Retina (tissue), 1 donor: ENCODE measurements at places on chromosomes 5 and 9.

GRCh38 chr9:89702401-89702800 lies 97.6 kb downstream of the GADD45G start:
- DNase-seq = no peak

DNA sequence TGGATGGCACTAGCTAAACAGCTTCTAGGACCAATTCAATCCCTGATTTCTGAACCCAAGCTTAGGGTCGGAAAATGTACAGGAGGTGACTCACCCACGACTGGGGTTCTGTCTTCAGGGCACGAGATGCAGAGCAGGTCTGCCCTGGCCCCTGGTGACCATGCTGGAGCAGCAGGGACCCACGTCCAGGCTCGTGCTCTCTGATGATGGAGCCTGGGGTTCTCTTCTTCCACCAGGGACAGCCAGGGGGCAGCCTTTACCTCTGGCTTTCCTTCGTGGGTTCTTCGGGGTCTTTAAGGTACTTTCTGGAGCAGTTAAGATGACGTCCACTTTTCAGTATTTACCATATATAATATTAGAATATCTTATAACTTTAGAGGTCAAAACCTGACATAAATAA lies 2.1 kb downstream of the CFAP77 start:
- DNase-seq = peak; percentile 73

- no peak for DNase-seq
Observed at GRCh38 chr5:129656952-129657351, 90.9 kb upstream of the MINAR2 start.

DNA sequence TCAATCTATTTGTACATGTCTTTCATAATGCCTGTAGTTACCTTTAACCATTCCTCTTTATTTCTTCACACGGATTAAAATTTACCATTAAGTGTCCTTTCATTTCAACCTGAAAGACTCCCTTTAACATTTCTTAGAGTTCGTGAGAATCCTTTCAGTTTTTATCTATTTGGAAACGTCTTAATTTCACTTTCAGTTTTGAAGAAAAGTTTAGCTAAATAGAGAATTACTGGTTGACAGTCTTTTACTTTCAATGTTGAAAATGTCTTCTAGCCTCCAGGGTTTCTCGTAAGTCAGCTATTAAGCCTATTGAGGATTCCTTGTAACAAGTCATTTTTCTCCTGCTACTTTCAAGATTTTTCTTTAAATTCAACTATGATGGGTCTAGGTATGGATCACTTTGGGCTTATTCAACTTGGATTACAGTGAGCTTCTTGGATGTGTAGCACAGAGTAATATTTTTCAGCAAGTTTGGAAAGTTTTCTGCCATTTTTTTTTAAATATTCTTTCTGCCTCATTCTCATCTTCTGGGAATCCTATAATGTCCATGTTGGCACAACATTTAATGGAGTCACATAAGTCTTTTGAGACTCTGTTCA lies 48.5 kb downstream of the RFX3 start:
- DNase-seq = no peak

DNA sequence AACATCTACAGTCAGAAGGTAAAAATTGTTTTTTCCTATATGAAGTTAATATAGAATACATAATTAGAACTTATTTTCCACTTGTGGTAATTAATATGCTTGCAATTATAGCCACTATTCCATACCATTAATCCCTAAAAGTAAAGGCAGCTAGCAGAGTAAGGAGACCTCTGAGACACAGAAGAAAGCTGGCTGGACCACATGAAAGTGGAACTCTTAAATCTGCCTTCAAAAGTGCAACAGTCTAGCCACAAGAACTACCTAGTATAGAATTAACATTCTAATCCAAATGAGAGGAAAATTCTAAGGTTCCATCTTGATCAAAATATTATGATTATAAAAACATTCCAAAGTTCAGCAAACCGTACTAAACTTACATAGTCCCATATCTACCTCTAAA lies 37.6 kb downstream of the ARL15 start:
- no peak for DNase-seq

- no peak for DNase-seq
Observed at GRCh38 chr5:160230686-160231527, 1.6 kb downstream of the FABP6 start.

GRCh38 chr5:169012450-169012849 lies 288.5 kb downstream of the SLIT3 start:
- DNase-seq = no peak

GRCh38 chr5:83864652-83865051 lies 144.0 kb upstream of the HAPLN1 start:
- no peak for DNase-seq

GRCh38 chr9:84736081-84736480 lies 66.6 kb downstream of the NTRK2 start:
- no peak for DNase-seq

DNA sequence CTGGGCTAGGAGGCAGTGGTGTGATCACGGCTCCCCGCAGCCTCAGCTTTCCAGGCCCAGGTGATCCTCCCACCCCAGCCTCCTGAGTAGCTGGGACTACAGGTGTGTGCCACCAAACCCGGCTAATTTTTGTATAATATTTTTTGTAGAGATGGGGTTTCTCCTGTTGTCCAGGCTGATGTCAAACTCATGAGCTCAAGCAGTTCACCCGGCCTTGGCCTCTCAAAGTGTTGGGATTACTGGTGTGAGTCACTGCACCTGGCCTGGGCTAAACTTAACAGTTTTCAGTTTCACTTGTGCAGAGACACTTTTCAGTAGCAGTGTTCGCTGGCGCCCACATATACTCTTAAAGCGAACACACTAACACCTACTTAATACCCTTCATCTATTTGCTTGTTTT lies 205.6 kb upstream of the ZNF608 start:
- no peak for DNase-seq

DNA sequence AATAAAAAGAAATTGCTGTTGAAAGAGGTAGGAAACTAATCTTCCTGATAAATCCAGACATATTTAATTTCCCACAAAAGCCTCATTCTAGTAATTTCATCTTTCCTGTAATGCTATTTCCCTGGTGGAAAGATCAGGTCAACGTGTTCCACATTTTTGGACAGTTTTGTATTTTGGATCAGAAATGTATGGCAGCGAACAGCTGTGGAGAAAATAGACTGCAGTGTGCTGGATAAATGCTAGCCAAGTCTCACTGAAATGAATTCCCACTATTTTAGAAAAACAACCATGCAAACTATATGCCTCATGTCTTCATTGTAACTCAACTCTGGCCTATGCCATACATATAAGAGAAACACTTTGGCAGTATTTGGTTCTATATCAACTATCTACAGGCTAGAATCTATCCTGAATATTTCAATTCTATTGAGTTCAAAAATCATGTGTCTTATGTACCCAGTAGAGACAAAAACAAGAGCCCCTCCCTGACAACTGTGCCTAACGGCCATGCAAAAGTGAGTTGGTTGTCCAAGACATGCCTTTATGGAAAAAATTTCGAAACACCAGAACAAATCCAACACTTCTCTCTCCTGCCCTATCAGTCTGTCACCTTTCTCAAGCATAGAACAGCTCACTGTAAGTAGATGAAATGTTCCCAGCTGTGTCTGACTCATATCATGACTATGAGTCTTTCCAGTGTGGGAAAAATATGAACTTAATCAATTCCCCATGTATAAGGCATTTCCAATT lies 191.3 kb upstream of the NREP start:
- no peak for DNase-seq

DNA sequence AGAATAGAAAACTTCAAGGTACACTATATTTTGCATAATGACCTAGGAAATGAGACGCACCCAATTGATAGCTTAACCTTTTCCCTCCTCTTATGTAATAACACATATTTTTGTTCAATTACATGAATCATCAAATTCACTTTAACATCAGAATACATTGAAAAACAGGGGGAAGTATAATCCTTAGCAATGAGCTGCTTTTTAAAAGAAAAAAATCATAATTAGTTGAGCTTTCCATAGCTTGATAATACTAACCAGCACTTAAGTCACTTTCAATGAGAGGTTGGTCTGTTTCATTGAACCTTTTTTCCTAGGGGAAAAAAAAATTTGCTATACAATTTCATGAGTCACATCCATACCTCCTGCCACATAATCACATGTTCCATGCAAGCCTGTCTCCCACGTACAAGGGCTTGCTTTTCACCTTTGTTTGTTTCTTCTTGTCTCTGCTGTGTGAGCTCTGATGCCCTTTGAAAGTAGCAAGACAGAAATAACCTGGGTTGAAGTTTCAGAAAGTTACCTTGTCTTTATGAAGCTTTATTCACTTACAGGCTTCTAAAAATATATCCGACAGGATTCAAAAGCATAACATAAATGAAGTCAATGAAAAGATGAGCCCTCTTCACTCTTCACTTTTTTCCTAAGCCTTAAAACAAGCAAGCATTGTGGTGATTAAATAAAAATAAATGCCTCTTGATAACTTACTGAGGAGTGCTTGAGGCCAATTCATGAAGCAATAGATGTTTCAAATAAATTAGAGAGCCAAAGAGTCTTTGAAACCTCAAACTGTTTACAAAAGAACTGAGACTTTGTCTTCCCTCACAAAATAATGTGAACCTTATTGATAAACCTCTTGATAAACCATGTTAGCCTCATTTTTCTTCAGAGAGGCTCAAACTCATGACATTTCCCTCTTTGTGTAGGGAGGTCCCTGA lies 108.5 kb downstream of the FEM1C start:
- DNase-seq = no peak

- peak; percentile 59 for DNase-seq
Observed at GRCh38 chr5:142888469-142889085, 118.4 kb downstream of the ARHGAP26 start.

DNA sequence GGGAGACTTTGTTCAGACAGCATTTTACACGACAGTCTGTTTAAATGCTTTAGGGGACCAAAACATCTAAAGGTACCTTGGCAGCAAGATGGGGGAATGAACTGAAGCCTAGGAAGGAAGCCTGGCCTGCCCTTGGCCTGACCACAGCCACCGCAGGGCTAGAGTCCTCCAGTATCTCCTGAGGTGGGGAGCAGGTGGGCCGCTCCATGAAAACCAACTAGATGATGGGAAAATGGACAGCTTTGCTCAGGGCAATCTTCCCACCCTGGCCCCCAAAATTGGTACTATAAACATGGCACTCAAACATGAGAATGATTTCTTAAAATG lies 153.3 kb downstream of the AUH start:
- DNase-seq = no peak
